ENCODE measurements at places on chromosomes 13 and 19.

- no peak for DNase-seq
Measured at GRCh38 chr13:66534561-66534960, 695.6 kb downstream of the PCDH9 start.

GRCh38 chr13:110562036-110562597, 595 bp upstream of the RAB20 start:
- DNase-seq: no peak

- no peak for DNase-seq
Measured at GRCh38 chr13:104597546-104598180, 1531.4 kb upstream of the SLC10A2 start.

GRCh38 chr13:19586904-19587634, 25.7 kb upstream of the TPTE2 start:
- DNase-seq: no peak

DNA sequence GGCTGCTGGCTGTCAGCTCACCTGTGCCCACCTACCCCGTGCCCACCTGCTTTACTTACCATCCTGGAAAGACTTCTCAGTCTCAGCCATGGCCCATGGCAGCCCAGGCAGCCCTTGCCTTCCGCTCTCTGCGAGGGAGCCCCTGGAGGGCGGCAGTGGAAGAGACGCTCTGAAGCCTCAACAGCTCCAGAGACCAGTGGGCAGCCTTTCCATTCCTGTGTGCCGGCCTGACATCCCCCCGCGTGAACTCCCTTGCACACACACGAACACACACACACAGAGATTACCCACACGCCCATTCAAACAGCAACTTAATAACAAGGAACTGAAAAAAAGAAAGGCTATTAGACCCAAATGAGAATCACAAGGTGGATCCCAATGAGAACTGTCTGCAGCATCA, 14.2 kb upstream of the RASA3 start:
- no peak for DNase-seq

DNA sequence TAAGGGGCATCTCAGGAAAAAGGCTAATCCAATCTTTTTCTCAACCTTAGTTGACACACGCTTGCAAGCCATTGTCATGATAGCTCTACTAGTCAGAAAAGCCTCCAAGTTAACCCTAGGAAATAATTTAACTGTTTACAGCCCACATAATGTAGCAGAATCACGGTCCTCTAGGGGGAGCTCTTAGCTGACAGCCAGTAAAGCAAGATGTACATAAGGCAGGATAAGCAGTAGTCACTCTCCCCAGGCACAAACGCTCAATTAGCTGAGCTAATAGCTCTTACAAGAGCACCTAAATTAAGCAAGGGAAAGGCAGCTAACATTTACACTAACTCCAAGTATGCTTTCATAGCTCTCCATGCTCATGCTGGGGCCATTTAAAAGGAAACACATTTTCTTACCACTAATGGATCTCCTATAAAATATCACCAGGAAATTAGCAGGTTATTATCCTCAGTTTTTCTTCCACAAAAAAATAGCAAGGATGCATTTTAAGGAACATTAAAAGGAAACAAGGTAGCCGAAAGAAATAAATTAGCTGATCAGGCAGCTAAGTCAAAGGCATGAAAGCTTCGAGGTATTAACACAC, 33.7 kb upstream of the ZSCAN5A start:
- no peak for DNase-seq

- no peak for DNase-seq
Measured at GRCh38 chr19:16516923-16517610, 20.9 kb downstream of the C19orf44 start.

DNA sequence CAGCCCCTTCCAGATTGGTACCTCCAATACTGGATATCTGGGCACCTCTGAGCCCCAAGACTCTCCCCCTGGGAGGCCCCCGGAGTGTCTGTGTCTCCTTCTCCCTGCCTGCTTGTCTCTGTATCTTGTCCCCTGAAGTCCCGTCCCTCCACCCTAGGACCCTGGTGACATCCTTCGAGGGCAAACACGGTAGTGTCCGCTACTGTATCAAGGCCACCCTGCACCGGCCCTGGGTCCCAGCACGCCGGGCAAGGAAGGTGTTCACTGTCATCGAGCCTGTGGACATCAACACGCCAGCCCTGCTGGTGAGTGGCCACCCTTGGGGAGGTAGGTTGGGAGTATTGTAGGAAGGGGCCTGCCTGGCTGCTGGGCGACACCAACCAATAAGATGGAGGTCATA, 844 bp downstream of the ARRDC2 start:
- DNase-seq: no peak
